Urinary bladder (tissue), 4 donors: ENCODE measurements at places on chromosomes 5 and 9. TPM values are rescaled to one million over a fixed set of nuclear protein-coding genes. Genes with fewer than 3 reads are reported as not detected.

The C5orf52 gene
- total RNA-seq, result not detected

The CLIC3 gene
- total RNA-seq, result 3.6 TPM

The PTGS1 gene
- total RNA-seq, result 98.8 TPM

The SPIN1 gene
- total RNA-seq, result 167 TPM

The COL15A1 gene
- total RNA-seq, result 136 TPM

The PRUNE2 gene
- 83.9 TPM for total RNA-seq

The TAF11L10 gene
- not detected for total RNA-seq

The HMGCS1 gene
- 108 TPM for total RNA-seq

GRCh38 chr9:113882636-113883164, 6.6 kb downstream of the ZNF618 start:
- no peak for DNase-seq

- DNase-seq, result no peak
These were observed 46.9 kb downstream of the AHRR start for GRCh38 chr5:368183-369084.

DNA sequence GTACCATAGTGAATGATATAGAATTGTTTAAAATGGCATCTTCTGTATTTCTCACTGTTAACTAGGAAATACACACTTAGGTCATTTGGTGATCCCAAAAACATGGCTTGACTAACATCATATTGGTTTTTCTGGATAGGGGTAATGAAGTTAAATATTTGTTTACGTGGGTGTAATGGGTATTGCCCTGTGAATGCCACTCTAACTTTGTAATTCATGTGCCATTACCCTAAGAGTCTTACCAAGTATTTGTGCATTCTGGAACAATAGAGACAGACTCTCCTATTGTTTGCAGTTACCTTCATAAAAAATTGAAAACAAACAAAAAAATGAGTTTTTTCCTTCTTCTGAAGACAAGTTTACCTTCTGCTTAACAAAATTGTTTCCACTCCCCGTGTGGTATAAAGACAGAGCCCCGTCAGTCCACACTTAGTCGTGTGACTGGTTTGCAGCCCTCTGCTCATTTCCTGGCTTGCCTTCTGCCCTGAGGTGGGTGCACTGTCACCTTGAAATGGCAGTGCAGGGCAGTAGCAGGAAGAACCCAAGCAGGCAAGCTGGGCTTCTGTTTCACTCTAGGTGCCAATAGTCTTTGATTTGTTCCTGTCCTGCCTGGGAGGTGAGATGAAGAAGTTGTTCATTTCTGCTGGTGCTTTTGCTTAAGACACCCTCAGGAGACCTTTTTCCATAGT, 9.6 kb upstream of the CATSPER3 start:
- DNase-seq, result no peak

DNA sequence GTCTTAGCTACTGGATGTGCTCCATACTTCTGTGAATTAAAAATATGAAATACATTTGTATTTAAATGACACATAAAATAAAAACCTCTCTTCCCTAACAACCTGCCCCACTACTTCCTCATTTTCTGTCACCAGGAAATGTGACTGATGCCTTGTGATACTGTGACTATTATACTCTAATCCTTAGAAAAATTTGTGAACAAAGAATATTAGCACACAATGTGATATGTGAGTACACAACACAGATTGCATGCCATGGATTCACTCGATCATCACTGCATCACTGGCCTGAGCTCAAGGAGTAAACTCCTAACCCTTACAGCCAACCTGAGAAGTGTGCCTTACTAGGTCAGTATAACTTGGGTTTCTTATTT, 281.0 kb downstream of the EFNA5 start:
- DNase-seq, result no peak

DNA sequence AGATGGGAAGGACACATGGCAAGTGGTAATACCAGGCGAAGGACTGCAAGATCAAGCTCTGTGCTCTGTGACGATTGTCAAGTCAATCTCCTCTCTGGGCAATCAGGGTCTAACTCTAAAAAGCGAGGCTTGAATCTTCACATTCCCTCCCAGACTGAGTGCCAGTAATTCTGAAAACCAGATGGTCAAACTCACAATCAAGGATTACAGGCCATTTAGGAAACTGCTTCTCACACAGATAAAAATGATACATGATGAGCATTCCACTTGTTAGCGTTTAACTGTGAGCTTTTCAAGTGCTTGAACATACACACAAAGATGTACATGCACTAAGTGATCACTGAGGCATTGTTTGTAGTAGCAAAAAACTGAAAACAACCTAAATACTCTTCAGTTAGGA, 210.1 kb downstream of the TRIM32 start:
- DNase-seq, result no peak

- no peak for DNase-seq
These were observed 1464.7 kb downstream of the EFNA5 start for GRCh38 chr5:106205916-106206571.

GRCh38 chr9:135908093-135908753, 877 bp upstream of the CAMSAP1 start:
- no peak for DNase-seq

DNA sequence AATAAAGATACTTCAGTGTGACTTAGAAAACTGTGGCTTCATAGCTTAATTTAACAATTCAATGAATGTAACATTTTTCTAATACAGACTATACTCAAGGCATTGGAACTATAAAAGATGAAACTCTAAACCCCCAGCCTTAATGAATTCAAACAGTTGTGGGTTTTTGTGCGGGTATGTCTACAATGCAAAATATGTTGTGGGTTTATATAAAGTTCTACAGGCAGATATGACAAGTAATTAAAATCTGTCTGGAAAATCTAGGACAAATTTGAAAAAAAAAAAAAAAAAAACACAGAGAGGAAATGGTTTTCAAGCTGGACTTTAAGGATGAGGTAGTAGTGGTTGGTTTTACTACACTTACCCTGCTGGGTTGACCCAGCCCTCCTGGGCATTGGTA, 467.5 kb upstream of the TLE4 start:
- DNase-seq, result no peak

DNA sequence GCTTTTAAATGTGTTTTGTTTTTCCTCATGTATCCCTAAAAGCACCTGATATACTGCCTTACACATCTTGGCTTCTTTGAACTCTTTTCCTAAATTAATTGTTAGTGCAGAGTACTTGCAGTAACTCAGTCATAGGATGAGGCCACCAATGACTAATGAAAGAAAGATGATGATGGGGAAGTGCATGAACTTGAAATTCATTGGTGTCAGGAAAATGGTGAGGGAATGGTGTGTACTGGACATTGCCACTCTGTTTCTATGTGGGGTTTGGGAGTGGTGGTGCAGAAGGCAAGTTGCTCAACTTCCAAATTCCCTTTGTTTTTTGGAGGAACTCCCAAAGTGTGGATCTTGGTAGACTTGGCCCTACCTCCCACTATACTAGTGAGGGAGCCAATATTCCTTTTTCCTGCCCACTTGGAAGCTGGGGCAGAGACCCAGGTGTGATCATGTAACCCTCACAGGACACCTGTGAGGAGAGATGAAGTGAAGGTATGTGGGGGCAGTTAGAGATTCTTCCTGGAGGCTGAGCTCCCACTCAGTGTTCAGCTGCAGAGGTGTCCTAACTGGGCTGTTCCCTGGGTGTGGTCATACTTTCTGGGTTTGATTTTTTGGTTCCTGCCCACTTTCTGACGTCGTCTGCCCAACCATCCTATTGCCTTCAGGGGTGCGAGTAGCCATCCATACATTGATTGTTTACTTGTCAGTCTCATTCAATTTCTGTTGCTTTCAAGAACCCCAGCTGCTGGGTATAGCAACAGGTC, 298.5 kb downstream of the MAST4 start:
- no peak for DNase-seq

DNA sequence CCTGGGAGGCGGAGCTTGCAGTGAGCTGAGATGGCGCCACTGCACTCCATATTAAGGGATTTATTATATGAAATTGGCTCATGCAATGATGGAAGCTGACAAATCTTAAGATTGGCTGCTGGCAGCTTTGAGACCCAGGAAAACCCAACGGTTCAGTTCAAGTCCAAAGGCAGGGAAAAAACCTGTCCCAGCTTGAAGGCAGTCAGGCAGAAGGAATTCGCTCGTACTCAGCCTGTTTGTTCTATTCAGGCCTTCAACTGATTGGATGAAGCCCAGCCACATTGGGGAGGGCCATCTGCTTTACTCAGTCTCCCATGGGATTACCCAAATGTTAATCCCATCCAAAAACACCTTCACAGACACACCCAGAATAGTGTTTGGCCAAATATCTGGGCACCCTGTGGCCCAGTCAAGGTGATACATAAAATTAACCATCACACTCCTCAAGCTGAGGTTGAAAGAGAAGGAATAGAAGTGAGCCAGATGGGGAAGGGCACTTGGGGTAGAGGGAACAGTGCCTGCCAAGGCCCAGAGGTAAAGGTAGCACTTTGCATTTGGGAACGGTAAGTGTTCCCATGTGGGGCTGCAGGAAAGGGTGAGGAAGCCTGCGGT, 8.5 kb upstream of the ORM1 start:
- no peak for DNase-seq
